ENCODE measurements at places on chromosomes 4 and X.

DNA sequence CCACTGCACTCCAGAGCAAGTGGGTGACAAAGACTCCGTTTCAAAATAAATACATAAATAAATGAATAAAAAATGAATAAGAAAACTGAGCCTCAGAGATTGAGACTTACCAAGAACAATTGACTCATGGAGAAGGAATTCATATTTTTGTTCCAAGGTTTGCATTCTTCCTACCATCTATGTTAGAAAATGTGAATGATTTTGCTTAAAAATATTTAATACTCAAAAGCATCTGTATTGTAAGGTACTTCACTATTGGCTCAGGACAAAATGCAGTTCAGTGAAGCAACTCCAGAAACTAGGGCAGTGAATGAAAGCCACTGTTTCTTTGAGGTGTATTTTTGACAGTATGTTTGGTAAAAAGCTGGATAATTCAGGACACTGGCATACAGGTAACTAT is 54.1 kb downstream of the XAGE2 start:
- DNase-seq: no peak

DNA sequence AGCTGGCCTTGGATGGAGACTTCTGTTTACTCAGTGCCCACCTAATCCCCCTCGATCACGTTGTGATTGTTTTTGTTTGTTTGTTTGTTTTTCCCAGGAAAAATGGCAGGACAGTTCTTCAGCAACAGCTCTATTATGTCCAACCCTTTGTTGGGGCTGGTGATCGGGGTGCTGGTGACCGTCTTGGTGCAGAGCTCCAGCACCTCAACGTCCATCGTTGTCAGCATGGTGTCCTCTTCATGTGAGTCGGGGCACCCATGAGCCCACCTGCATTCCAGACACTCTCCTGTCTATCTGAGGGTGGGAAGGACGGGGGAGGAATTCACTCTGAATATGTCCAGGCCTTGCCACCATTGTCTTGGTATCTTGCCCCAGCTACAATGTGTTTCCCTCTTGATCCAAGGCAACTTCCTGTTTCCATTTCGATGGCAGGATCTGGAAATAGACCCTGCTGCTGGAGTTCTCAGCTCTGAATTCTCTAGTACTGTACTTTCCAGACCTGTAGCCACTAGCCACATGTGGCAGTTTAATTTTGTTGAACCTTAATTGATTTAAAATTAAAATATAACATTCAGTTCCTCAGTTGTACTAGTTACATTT is 10.5 kb downstream of the SLC34A2 start:
- no peak for DNase-seq

GRCh38 chr4:68995292-68995691 is 43.7 kb upstream of the UGT2A3 start:
- no peak for DNase-seq

DNA sequence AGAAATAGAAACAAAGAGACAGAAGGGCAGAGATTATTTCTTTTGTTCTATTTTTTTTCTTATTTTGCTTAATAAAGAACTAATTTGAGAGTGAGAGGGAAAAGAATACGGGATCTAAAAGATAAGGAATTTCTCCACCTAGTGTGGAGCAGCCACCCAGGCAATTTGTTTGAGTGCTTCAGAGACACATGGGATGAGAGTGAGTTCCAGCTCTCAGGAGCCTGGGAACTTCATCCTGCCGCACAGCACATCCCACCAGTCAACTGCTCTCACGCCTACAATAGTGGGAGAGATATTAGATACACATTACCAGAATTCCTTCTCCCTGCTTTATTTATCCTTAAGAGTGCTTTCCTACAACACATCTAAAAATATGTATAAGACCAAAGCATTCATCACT is 946.4 kb downstream of the PDHA2 start:
- no peak for DNase-seq

- no peak for DNase-seq
These were observed 273.6 kb downstream of the FRMPD4 start for GRCh38 chrX:12411831-12412230.

DNA sequence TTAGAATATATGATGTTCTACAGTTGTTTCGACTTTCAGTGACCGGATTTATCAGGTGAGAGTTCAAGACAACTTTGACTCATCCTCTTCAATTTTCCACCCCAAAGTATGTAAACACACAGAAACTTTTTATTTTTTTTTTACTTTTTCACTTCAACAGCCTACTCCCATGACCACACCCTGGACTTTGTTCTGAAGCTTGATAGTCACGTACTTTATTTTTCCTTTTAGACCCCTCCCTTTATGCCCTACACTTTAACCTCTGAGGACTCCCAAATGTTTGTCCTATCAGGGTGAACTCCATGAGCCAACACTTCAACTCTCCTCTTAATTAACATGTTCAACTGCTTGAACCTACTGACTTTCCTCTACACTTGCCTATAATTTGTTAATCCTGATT is 2.5 kb upstream of the DDX60 start:
- DNase-seq: no peak

DNA sequence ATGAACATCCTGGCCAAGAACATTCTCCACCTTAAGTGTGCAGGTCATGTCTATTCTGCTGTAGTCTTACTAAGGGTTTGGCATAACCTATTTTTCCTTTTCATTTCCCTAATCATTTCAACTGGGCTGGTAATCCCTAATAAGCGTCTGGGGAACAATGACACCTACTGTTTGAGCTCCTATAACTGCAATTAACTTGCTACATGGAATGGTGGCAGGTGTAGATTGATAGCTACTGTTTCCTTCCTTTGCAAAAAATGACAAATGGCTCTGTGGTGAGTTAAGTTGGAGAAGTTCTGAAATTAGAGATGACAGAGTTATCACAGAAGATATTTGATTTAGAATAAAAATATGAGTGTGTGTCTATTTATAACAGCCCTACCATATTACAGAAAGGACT is 104.5 kb upstream of the NAP1L5 start:
- no peak for DNase-seq

GRCh38 chr4:67393699-67394281 is 151.5 kb downstream of the CENPC start:
- no peak for DNase-seq

GRCh38 chrX:119381349-119381944 is 17.7 kb upstream of the SLC25A43 start:
- no peak for DNase-seq

- DNase-seq: no peak
These were observed 34.0 kb upstream of the MAGEB2 start for GRCh38 chrX:30181353-30181752.

- DNase-seq: no peak
These were observed 272.8 kb upstream of the GATB start for GRCh38 chr4:152033621-152034020.

- no peak for DNase-seq
These were observed 1602.4 kb upstream of the ADGRL3 start for GRCh38 chr4:59597536-59598329.

GRCh38 chr4:74934888-74935287 is 2.0 kb downstream of the PARM1 start:
- no peak for DNase-seq

- DNase-seq: no peak
These were observed 74.3 kb upstream of the TEX13D start for GRCh38 chrX:124257924-124258702.

- DNase-seq: no peak
These were observed 27.4 kb downstream of the HOPX start for GRCh38 chr4:56653461-56654237.

- no peak for DNase-seq
These were observed 59.3 kb downstream of the ZNF674 start for GRCh38 chrX:46485897-46486296.

DNA sequence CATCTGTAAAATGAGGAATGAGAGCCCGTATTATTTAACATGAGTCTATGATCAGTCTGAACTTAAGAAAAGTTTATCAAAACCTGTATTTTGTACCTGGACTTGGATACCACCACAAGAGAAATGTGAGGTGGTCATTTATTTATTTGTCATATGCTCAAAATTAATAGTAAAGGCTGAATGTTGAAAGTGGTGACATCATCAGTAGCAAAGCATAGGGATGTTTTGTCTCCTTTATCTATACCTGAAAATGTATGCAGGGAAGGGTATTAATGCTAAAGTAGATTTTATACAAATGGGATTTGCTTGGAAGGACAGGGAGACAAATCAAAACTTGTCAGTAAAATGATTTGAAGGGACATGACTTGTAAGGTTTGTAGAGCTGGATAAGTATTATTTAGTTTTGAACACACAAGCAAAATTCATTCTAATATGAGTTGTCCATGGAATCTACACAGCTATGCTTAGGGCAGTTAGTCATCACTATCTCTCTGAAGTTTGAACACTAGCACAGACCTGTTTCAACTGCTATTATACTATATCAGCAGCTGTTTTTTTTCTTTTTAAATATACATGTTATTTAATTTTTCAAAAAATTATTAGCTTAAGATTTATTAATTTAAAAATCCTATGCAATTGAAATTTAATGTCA is 52.4 kb upstream of the GUCY1A1 start:
- no peak for DNase-seq

DNA sequence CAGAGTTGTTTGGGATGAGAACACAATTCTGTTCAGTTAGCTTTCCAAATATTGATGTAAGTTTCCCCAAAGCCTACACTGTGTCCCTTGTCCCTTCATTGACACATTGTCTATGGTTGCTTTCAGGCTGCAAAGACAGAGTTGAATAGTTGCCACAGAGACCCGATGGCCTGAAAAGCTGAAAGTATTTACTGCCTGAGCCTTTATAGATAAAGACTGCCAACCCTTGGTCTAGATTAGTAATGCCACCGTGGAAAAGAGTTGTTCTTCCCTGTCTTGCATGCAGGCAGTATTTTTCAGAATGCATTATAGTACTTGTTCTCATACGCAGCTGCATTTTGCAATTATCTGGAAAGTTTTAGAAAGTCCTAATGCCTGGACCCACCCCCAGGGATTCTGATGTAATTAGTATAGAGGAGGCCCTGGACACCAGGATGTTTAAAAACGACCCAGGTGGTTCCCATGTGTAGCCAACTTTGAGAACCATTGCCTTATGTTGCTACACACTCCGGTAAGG is 180.8 kb downstream of the FRMPD4 start:
- DNase-seq: no peak

- DNase-seq: no peak
These were observed 63.4 kb downstream of the NUDT10 start for GRCh38 chrX:51395810-51396728.

DNA sequence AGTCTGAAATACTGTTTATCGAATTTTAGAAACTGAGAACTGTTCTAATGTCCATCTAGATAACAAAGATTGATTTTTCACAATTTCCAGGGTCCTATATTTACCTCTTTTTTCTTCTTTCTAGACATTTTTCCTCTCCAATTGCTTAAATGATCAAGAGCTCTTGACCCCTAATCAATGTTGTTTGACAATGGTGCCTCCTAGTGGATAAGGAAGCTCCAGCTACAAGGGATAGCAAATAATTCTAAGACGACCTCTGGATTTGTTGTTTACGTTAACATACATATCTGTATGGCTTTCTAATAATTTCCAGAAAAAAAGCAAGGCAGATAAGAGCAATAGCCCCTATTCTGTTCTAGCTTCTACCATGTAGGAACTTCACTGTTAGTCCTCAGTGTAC is 35.8 kb downstream of the GPR82 start:
- DNase-seq: no peak

DNA sequence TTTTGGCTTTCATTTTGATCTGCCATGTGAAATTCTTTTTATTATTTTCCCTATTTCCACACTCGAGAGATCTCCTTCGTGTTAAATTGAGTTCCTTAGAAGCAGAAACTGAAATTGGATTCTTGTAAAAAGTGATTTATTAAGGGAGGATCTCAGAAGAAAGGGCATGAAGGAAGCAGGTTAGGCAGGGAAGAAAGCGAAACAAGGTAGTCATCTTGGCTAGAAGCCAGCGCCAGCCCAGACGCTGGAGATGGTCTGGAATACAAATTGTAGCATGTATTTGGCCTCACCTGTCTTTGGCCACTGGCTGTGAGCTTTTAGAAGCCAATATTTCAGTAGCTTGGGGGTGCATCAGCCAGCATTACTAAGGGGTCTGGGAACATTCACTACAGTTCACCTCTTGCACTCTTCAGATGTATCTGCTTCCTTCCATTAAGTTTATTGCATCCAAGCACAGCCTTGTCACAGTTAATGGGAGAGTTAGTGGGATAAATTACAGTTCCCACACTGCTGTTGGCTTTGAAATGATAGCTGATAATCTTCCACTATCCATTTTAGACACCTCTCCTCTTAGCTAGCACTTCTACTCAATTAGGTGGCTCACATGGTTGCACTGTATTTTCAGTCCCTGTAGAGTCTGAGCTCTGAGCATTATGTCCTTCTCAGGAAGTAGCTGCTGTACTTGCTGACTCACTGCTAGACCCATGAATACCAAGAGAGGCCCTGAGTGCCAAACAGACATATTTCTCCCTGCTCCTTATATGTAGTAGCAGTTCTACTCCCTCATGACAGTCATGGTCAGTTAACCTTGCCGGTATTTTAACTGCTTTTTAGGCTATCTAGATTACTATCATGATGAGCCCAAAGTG is 14.6 kb downstream of the GRXCR1 start:
- no peak for DNase-seq

GRCh38 chr4:168691631-168692369 is 194.9 kb downstream of the PALLD start:
- no peak for DNase-seq

- DNase-seq: peak; percentile 42
These were observed 53.2 kb upstream of the ABCG2 start for GRCh38 chr4:88211473-88212252.

GRCh38 chrX:154404625-154405192 is 4.3 kb downstream of the DNASE1L1 start:
- DNase-seq: no peak

DNA sequence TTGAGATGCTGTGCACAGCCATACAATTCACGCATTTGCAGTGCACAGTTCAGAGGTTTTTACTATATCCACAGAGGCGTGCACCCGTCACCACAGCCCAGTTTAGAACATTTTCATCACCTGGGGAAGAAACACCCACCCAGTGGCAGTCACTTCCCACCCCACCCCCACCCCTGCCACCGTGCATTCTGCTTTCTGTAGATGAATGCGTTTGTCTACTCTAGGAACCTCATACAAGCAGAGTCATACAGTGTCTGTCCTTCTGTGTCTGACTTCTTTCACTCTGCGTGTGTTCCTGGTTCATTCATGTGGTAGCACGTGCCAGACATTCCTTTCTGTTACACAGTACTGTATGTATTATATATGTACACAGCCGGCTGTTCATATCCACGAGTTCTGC is 122.8 kb downstream of the TBL1X start:
- DNase-seq: no peak

- no peak for DNase-seq
These were observed 106.8 kb downstream of the ARSJ start for GRCh38 chr4:113872426-113873260.

GRCh38 chr4:128388352-128388630 is 100.7 kb upstream of the PGRMC2 start:
- no peak for DNase-seq

DNA sequence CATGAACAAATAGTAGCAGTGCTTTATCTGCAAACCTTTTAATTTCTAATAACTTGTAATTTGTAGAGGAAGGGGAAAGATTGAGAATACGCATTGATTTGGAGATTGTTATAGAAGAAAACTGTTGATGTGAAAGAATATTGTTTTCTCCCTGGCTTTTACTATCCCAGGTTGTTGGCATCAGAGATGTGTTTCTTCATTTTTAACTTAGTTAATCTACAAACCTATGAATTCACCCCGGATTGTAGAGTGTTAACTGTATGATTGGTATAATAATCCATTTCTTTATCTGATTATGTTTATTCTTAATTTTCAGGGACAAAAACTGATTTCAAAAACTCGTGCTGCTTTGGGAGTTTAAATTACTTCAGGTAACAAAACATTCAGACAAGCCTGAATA is 18.9 kb downstream of the AFP start:
- DNase-seq: no peak

All from T1000 (cell line).